ENCODE measurements at places on chromosomes 1 and 21.
A peak's percentile ranks its signal among the peaks of the same experiment; 100 is the strongest.

GRCh38 chr1:40949563-40949962 is 29.9 kb upstream of the CTPS1 start:
- no peak for DNase-seq

DNA sequence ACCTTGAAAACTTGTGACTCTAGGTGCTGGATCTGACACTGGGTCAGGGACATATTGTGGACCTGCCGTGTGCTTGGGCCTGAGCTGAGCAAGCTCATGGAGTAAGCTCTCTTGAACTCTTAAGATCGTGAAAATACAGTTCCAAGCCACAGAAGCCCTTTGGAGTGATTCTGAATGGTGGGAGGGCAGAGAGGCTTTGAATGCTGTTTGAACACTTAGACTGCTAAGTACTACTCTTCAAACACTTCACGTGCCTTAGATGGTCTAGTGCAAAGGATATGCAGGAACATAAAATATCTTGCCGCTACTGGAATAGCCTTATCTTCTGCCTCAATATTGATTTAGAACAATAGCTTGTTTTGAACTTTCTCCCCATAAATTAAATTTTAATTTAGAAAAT is 21.6 kb downstream of the ROR1 start:
- DNase-seq, result no peak

DNA sequence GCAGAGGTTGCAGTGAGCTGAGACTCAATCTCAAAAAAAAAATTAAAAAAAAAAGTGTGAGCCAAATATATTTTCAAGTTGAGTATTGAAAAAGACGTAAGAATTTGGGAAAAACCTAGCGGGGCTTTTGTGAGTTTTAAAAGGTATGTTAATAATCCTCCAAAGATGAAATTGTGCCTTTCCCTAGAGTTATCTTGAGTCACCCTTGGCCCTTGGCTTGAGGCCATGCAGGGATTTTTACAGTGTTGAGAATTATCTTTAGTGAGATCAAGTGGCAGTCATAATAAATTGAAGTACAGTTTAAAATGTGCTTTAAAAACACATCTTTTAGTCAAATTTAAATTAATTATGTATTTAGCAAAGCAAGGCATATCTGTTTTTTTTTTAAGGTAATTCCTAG is 32.7 kb downstream of the PPP2R5A start:
- DNase-seq, result no peak

GRCh38 chr1:214102907-214103306 is 115.1 kb downstream of the PROX1 start:
- no peak for DNase-seq

- DNase-seq, result no peak
Observed at GRCh38 chr1:6220236-6220635, 14.3 kb downstream of the RNF207 start.

DNA sequence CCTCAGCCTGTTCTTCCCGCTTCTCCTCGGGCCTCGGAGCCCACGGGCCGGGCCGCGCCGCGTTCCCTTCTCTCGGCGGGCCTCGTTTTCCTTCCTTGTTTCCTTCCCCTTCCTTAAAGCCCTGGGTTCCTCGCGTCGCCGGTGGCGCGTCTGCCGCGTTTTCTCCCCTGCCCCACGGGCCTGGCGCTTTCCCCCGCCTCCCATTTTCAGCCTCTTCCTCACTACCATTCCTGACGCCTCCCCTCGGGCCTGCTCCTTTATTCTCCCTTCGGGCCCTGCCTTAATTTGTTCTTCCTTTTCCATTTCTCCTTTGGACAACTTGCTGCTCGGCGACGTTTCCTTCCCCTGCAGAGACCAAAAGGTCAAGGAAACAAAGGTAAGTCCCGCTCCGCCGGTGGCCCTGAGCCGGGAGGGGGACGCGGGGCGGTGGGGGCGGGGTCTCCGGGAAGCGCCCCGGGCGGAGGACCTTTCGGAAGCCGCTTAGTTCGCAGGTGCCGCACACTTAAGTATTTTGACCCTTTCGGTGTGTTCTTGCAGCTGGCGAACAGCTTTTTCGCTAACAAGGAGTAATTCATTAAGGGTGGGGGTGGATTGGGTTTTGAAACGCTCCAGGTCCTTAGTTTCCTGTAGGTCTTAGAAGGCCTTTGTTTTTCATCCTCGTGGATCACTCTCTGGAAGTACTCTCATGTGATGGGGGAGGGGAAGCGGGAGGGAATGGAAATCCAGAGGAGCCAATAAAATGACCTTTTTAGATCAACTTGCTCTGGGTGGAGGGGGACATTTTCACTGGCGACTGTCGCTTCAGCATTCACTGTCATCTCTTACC is 780 bp downstream of the YTHDF2 start:
- DNase-seq, result peak; percentile 35

DNA sequence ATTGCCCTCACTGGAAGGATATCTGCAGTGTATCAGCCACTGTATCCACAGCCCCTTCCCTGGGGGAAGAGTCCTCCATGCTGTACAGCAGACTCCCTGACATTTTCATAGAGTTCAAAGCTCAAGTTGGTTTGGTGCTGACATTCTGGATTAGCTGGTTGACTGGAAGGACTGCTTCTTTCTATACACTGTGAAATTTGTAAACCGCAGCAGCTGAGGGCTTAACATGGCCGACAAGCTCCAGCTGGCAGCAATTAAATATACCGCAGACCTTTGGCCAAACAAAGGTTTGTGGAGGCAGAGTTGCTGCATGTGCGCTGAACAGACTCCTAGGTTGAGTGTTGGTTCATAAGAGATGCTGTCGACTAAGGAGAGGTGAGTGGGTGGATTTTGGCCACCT is 126.4 kb downstream of the DHRS3 start:
- DNase-seq, result no peak

All from NCI-H446 treated with DMSO at 0.1 percent for 48 hours (cell line).